ENCODE measurements at places on chromosomes 16 and 17.

GRCh38 chr17:8360260-8360659 is 16.2 kb downstream of the KRABD2 start:
- no peak for DNase-seq

GRCh38 chr17:33779234-33779591 is 475.9 kb upstream of the CCL2 start:
- DNase-seq: no peak

GRCh38 chr17:61157246-61157886 is 242.3 kb upstream of the TBX2 start:
- no peak for DNase-seq

- DNase-seq: no peak
Measured at GRCh38 chr17:34902831-34903547, 58.3 kb downstream of the CCT6B start.

GRCh38 chr17:80453998-80454556 is 22.3 kb downstream of the NPTX1 start:
- DNase-seq: no peak

DNA sequence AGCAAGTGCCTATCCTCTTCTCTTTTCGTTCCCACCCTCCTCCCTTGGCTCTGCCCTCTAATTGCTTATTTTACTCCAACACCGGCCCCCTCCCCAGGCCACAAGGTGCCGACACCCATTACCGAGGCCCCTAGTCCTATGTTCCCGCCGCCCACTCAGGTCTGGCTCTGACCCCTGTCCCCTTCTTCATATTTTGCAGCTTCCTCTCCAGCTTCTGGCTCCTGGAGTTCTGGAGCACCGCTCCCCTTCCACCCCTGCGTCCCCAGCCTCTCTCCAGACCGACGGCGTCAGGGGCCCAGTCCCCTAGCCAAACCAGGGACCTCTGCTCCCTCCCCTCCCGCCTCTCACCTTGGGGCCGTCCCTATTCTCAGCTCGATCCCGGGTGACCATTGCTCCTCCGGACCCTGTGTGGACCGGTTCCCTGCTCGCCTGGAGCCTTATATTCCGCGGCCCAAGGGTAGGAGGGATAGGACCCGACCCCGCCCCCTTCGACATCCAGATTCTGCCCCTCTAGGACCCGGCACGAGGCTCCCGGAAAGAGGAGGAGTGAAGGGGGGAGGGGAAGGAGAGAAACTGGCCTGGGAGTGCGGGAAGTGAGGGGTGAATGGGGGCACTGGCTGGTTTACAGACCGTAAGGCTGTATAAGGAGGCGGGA is at the start of gene HES7:
Gene HES7, minus strand, starts transcription at position 412 of the 655 bp plus-strand sequence. Its CDS starts 22 bp downstream, at position 390.
- no peak for DNase-seq

- DNase-seq: no peak
Measured at GRCh38 chr17:7383742-7384488, 3.0 kb downstream of the TNK1 start.

- no peak for DNase-seq
Measured at GRCh38 chr17:27947005-27947406, 53.8 kb upstream of the LYRM9 start.

DNA sequence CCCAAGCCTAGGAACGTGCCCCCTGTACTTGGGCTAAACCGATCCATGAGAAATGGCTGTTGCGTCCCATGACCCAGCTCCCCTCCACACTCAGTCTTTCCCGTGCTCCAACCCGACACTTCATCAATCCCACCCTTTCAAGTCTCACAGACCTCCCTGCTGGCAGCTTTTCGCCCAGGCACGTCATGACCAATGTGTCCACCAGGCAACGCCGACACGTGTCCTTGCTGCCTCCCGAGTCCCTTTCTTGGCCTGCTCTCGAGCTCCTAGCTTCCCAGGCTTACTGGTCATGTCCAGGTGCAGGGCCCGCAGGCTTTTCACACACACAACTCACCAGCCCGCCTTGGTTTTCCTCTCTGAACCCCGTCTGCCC is 12.2 kb downstream of the MNT start:
- no peak for DNase-seq

- DNase-seq: no peak
Measured at GRCh38 chr17:13134076-13134475, 116.2 kb upstream of the ELAC2 start.

DNA sequence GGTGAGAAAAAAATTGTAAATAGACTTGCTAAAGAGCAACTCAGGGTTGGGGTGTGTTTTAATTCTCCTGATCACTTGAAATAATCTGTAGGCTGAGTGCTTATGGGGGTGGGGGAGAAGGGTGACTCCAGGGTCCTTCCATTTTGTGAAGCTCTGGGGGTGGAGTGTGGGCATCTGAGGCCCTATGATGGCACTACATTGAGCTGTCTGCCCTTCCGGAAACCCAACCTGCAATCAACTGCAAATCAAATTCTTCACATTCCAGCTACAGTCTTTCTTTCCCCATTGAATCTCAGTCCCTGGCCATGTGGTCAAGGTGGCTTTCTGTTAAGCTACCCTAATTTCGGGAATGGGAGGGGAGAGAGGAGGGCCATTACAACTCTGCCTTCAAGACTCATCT is 6.0 kb upstream of the CDC6 start:
- DNase-seq: no peak

DNA sequence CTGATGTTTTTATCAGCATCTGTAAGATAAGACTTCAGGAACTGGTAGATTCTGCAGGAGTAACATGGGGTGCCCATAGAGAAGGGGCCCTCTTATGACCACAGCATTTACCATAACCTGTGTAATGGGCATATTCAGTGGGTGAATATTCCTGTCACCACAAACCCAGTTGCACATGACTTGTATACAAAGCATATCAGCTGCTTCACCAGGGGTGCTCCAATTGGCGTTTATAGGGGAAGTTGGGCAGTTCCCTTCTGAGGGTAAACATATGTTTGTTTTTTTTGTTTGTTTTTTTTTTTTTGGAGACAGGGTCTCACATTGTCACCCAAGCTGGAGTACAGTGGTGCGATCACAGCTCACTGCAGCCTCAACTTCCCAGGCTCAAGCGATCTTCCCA is 11.5 kb upstream of the ZG16 start:
- DNase-seq: no peak

DNA sequence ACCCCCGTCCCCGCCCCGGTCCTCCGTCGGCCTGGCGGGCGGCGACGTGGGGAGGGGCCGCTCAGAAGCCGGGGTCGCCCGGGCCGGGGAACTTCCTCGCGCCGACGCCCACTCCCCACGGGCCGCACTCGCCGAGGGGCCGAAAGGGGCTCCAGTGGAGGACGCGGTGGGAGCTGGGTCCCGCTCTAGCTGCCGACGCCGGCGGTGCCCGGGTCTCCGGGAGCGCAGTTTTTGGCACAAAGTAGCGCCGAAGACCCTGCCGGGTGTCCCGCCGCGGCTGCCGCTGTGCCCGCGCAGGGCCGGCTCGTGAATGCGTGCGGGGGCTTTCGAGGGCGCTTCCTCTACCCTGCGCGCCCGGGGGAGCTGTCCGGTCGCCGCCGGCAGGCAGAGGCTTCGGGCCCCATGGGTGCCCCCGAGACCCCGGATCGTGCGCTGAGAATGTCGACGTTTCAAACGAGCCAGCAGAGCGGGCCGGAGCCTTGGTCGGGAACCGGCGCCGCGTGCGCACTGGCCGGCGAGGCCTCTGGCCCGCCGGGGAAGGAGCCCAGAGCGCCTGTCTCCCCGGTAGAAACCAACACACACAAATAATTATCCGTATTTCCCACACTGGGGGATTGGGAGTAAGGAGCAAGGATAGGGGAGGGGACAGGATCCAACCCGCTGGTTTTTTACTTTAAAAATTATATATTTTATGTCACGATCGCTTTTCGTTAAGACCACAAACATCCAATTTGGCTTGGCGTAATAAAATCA is 46.6 kb upstream of the SLC38A10 start:
- no peak for DNase-seq

GRCh38 chr16:49456763-49457162 is 83.2 kb downstream of the C16orf78 start:
- no peak for DNase-seq

- DNase-seq: no peak
Measured at GRCh38 chr17:16215002-16215272, 397 bp downstream of the NCOR1 start.

- no peak for DNase-seq
Measured at GRCh38 chr17:66343531-66344078, 41.2 kb downstream of the PRKCA start.

- DNase-seq: no peak
Measured at GRCh38 chr17:45370949-45371413, 54.2 kb upstream of the MAP3K14 start.

- DNase-seq: no peak
Measured at GRCh38 chr16:81374550-81374949, 59.8 kb downstream of the GAN start.

GRCh38 chr17:77453613-77454241 is 313.0 kb downstream of the SEC14L1 start:
- DNase-seq: no peak

- no peak for DNase-seq
Measured at GRCh38 chr16:55495616-55496289, 13.1 kb upstream of the LPCAT2 start.

DNA sequence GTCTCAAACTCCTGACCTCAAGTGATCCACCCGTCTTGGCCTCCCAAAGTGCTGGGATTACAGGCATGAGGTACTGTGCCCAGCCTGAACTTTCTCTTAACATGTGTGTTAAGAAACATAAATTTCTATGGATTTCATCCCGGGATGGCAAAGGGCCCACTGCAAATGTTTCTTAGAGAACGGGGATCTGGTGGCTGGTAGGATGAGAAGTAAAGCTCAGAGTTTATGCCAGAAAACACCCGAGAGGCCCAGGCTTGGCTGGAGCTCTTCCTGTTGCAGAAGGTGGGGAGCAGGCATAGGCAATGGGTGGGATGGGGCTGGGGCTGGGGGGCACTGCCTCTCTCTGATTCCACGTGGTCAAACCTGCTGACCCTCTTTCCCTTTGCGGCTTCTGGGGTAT is 5.6 kb upstream of the CARHSP1 start:
- no peak for DNase-seq

GRCh38 chr16:24845726-24846547 is at the start of gene SLC5A11:
TSS of gene SLC5A11 (plus strand) at chr16:24845963. CDS start at chr16:24858644, 12,681 bp downstream.
- no peak for DNase-seq

DNA sequence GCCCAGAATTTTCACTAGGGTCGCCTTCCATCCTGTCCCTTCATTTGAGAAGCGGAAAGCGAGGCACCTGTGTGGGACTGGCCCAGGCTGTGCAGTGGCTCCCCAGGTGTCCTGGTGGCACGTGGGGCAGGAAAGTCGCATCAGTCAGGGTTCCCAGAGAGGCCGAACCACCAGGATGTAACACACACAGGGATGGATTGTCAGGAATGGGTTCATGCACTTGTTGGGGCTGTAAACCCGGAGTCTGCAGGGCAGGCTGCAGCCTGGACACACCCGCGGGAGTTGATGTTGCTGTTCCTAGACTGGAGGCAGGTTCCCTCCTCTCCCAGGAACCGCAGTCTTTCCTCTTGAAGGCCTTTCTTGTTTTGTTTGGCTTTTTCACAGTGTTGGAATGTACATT is 30.7 kb upstream of the RPTOR start:
- no peak for DNase-seq

GRCh38 chr17:76208120-76208519 is 32.2 kb downstream of the RNF157 start:
- DNase-seq: no peak

GRCh38 chr16:85650135-85650843 is 37.2 kb downstream of the GSE1 start:
- no peak for DNase-seq

DNA sequence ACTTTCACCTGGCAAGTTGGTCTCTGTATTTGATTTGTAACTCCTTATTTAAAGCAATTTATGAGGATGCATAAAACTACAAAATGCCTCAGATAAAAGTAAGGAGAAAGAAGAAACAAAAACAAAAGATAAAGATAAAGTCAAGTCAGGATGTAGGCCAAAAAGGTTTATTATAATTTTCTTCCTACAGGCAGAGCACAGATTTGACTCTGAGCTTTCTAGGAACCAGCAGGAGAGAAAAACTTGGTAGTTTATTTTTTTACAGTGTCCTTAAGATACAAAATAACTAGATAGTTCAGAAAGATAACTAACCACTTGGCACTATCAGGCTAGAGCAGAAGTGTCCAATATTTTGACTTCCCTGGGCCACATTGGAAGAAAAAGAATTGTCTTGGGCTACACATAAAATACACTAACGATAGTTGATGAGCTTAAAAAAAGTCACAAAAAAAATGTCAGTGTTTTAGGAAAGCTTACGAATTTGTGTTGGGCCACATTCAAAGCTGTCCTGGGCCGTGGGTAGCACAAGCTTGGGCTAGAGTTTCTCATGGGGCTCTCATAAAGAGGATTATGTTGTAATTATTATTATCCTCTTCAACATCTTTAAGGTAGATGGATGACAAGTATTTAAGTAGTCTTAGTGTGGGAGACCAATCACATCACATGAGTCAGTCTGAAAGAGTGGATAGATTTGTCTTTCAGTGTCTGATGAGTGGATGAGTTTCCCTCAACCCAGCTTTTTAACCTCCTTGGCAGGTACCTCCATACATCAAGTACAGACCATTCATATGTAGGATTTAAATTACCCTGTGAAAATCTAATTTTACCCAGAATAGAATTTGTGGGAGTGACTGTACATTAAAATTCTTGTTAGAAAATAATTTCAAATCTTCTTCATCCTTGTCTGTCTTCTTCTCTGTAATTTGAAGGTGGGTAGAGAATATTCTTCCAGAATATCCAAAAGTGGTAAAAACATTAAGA is 17.0 kb downstream of the PAFAH1B1 start:
- no peak for DNase-seq

GRCh38 chr16:29765167-29766032 is 12.7 kb upstream of the ZG16 start:
- peak; percentile 4 for DNase-seq

DNA sequence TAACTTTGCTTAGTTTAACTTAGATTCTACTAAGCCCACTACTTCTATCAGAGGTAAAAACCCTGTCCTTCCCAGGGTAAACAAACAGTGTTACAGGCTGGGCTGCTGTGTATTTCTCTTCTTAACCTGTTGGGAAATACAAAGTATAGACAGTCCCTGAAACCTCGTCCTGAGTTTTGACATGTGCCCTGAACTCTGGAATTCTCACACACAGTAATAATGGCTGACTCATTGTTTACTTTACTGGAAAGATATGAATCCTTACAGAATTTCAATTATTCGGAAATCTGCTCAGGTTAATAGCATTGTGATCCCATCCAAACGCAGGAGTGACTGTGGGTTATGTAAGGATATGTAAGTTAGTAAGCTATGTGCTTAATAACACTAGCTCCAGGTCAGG is 199.1 kb downstream of the TMEM114 start:
- no peak for DNase-seq

Measured in NCI-H1436 treated with DMSO at 0.1 percent for 48 hours (cell line).